SJCRH30 (cell line): ENCODE measurements at places on chromosomes 13 and 19. TPM values are rescaled to one million over a fixed set of nuclear protein-coding genes. Genes with fewer than 3 reads are reported as not detected.

GRCh38 chr13:67844574-67844973, 614.4 kb upstream of the PCDH9 start:
- no peak for DNase-seq

DNA sequence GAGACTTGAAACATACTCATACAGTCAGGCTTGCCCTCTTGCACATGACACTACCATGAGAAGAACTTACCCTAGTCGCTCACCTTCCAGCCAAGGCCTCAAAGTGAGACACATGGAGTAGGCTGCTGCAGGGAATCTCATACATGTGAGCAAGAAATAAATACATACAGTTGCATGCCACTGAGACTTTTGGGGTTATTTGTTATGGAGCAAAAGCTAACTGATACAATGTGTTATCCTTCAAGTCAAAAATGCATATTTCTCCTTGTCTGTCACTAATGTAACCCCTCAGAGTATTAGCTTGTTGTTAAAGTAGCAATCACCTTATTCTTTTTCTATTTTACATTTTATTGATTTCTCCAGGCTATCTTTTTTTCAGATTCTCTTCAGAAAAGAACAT, 58.1 kb downstream of the FOXO1 start:
- DNase-seq: no peak

GRCh38 chr13:111941845-111942447, 125.0 kb upstream of the SOX1 start:
- no peak for DNase-seq

GPR12 gene
- total RNA-seq: not detected in 2 replicates

GRCh38 chr13:48252176-48252575, 19.2 kb downstream of the ITM2B start:
- DNase-seq: no peak

DNA sequence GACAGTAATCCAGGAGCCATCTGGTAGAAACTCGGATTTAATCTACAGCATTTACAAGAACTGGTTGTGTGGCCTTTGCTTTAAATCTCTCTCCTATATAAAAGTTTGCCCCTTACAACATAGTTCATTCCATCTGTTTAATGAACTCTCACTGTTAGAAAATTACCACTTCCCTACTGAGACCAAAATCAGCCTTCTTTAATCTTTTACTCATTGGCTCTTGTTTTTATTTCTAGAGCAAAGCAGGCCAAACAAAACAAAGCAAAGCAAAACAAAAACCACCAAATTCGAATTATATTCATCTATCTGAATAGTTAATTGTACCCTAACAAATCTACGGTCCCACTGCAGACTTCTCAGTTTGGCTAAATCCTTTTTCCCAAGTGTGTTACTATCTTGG, 127.0 kb downstream of the UGGT2 start:
- DNase-seq: no peak

IL17D gene
- 0.56 and 1.4 TPM in 2 replicates for total RNA-seq

HCN2 gene
- 0.14 and 0.30 TPM in 2 replicates for total RNA-seq

PSG7 gene
- not detected in 2 replicates for total RNA-seq

UQCRFS1 gene
- total RNA-seq: 54.4 and 58.2 TPM in 2 replicates

DNA sequence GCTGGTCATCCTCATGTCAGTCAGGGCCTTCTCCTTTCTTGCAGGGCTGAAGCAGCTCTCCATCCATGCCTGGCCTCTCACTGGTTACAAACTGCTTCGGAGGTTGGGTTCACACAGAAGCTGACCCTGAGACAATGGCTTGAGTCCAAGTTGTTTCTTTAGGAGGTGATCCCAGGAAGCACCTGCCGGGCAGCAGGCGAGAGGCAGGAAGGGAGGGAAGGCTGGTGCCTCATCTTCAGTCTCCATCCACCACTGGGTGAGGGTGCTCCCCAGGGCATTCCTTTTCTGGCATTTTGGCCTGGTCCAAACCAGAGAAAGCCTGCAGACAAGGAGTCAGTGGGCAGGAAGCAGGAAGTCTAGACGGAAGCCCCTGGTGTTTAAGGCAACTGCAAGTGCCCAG, 17.6 kb upstream of the SPATA13 start:
- no peak for DNase-seq

DNA sequence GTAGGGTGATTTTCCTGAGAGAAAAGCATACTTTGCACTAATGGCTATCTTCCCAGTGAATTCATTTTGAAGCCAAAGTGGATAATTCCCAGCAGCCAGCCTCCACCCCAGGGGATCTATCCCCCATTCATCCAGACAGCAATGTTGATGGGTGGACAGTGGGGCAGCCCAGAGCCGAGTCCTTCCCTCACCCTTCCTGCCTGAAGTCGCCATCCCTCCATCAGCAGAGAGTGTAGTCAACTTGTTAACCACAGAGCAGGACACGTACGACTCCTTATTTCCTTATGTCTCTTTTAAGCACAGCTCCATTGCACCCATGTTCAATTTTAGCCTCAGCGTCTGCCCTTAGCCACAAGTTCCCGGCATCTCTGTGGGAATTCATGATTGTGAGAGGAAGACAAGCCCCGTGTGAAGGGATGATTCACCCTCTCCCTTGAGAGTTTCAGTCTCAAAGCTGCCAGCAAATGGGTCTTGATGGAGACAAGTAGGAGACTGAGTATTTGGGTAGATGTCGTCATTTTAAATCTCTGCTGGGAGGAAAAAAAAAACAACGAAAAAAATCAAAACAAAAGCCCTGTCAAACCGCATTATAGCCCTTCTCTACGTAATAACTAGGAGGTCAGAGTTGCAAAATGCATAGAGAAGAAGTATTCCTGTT, 58.3 kb upstream of the MEDAG start:
- peak; percentile 89 for DNase-seq

- no peak for DNase-seq
Observed at GRCh38 chr13:59671881-59672280, 491.8 kb downstream of the DIAPH3 start.

RASGRP4 gene
- 0.73 and 0.94 TPM in 2 replicates for total RNA-seq

GRCh38 chr13:79866436-79866835, 385.5 kb downstream of the NDFIP2 start:
- no peak for DNase-seq

FUT2 gene
- total RNA-seq: 0.08 and 0.30 TPM in 2 replicates

- peak; percentile 45 for DNase-seq
Observed at GRCh38 chr19:49862391-49863253, 4.8 kb downstream of the PNKP start.

DNA sequence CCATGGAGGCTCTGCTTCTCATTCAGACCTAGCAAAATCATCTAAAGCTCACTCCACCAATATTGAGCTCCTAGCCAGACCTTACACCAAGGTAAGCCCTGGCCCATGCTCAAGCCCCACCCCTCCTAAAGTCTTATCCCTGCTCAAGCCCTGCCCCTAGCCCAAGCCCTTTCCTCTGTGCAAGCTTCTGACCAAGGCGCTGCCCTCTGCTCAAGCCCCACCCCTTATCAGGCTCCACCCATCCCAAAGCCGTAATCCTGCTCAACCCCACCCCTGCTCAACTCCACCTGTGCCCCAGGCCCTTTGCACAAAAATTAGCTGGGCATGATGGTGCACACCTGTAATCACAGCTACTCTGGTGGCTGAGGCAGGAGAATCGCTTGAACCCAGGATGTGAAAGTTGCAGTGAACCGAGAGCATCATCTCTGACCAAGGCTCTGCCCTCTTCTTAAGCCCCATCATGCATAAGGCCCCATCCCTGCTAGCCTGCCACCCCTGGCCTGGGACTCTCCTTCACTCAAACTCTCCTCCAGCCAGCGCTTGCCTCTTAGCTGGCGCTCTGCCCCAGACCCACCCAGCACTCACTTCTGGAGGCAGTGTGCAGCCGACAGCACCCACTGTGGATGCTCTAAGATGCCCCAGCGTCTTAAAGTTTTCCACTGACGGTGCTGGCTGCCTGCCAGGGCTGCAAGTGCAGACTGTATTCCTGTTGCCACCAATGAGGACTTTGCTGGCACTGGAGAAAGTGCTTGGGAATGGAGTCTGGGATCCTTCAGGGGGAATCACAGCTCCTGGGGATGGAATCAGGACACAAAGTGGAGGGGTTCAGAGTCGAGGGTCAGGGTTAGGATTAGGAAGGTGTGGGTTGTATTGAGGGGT, 16.5 kb downstream of the KLK4 start:
- no peak for DNase-seq

DNA sequence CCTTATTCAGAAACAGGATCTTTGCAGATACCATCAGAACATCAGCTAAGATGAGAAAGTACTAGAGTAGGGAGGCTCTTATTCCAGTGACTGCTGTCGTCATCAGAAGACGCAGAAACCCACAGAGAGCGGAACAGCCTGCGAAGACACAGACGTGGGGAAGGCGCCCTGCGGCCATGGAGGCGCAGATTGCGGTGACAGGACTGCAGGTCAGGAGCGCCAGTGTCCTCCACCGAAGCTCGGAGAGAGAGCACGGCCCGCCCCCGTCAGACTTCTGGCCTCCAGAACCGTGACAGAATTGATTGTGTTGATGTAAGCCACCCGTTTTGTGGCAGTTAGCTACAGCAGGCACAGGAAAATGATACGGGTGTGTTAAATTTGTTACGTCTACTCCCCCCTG, 275.5 kb downstream of the EFNB2 start:
- no peak for DNase-seq

PEX11G gene
- total RNA-seq: not detected in 2 replicates

ZNF534 gene
- 0.04 TPM in 1 of 2 replicates, not detected in the other for total RNA-seq

PODNL1 gene
- 0.08 TPM in 1 of 2 replicates, not detected in the other for total RNA-seq

GRCh38 chr19:30686826-30687566, 314.8 kb downstream of the ZNF536 start:
- no peak for DNase-seq

DNA sequence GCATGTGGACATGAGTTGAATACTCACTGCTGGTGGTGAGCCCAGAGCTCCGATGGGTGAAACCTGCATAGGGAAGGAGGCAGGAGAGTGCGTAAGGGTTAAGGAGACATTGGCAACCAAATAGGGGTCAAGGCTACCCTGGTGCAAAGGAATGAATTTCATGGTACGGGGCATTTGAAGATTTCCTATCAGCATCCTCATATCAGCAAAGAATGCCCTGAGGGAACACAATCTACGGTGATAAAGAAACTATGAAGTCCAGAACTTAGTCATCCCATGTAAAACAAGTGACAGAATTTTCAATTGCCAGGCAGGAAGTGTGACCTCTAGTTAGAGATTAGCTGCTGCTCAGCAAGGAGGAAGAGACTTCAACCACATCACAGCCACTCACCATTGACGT, 64.9 kb downstream of the MBD3L1 start:
- DNase-seq: no peak

GRCh38 chr13:25232937-25233515, 54.3 kb downstream of the MTMR6 start:
- no peak for DNase-seq

GRCh38 chr19:9940778-9941177, 4.5 kb upstream of the OLFM2 start:
- DNase-seq: no peak

DNA sequence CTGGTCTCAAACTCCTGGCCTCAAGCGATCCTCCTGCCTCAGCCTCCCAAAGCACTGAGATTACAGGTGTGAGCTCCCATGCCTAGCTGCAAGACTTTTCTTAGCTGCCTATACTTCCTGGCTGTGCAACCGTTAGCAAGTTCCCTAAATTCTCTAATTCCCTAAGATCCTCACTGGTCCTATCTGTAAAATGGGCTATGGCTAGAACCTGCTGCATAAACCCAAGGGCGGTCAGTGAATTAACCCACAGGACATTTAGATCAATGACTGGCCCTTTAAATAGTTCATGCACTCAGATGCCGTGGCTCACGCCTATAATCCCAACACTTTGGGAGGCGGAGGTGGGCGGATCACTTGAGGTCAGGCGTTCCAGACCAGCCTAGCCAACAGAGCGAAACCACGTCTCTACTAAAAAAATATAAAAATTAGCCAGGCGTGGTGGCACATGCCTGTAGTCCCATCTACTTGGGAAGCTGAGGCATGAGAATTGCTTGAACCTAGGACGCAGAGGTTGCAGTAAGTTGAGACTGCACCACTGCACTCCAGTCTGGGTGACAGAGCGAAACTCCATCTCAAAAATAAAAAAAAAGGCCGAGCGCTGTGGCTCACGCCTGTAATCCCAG, 4.1 kb upstream of the C19orf53 start:
- DNase-seq: no peak

DNA sequence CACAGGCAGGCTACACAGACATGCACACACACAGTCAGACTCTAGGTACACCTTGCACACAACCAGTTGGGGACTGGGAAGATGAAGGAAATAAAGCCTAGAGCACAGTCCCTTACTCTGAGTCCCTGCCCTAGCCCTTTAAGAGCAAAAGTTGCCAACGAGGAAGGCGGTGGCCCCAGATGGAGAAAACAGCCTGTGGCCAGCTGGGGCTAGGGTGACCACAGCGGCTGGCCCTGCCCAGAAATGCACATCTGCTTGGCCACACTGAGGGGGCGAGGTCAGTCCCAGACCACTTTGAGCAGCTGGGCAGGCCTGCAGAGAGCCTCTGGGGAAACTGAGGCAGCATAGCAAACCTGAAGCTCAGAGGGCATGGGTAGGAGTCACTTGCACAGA, 52.3 kb downstream of the PTPRS start:
- no peak for DNase-seq

- DNase-seq: no peak
Observed at GRCh38 chr19:49374665-49375434, 11.2 kb downstream of the DKKL1 start.

- no peak for DNase-seq
Observed at GRCh38 chr19:48625891-48626327, 6.6 kb downstream of the SPHK2 start.

- DNase-seq: no peak
Observed at GRCh38 chr13:33318744-33319143, 33.2 kb upstream of the STARD13 start.

- DNase-seq: no peak
Observed at GRCh38 chr19:55256562-55257460, 2.0 kb downstream of the PPP6R1 start.

DNA sequence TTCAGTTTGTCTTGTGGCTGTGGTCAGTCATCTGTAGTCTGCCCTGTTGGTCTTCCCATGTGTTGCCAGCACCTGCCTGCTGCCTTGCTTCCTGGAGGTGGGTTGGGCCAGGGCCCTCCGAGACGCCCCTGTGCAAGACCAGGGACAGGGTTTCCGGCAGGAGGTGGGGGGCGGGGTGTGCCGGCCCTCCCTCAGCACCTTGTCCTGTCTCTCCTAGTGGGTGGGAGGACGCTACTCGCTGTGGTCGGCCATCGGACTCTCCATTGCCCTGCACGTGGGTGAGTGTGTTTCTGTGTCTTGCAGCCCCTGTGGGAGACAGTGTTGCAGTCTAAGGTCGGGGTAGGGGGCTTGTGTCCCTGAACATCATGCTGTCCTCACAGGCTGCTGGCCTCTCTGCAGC, 11.2 kb upstream of the PDCD2L start:
- no peak for DNase-seq
